ENCODE measurements at places on chromosomes 2 and 18.
A peak's percentile ranks its signal among the peaks of the same experiment; 100 is the strongest.

DNA sequence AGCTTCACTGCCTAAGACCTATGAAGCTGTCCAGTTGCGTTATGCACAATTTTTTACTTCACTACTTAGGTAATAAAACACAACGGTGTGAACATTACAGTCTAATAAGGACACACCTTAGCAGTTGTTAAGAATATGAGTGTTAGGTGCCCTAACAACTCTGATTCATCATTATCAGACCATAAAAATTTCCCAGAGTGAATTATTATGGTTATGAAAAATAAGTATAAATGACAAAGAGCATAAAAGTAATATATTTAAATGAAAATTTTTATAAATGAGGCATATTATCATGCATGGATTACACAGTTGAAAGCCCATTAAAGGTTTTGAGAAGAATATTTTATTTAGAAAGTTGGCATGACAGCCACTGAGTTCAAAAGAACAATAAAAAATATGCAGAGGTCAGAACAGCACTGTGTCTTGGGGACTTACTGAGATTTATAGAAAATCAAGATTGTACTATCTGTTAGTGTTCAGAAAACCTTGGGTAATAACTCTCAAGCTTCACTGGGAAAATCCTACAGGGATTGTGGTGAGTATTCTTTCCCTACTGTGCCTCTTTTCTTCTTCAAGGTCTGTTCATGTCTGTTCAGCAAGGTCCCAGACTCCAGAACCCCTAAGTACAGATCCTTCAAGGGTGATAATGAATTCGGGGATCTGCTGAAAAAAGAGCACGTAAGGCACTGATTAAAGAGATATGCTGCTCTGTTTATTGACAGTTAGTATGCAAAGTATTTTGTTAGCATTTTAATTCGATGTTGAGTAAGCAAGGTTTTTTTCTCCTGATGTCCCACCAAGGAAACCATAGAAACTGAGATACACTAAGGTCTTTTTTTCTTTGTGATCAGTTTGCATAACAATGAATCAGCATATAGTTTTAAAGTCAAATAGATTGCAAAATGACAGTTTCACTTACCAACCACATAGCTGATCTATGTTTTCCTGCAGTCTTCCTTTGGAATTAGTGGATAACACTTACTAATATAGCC lies 250.0 kb downstream of the DSEL start:
- peak; percentile 62 for DNase-seq

GRCh38 chr2:199457147-199458008 lies at the start of gene SATB2:
Gene SATB2 (minus strand): TSS chr2:199457939. CDS start chr2:199456037, 1,902 bp downstream.
- DNase-seq = peak; percentile 76

GRCh38 chr18:79937103-79937860 lies 14.2 kb downstream of the SLC66A2 start:
- DNase-seq = no peak

- peak; percentile 44 for DNase-seq
Observed at GRCh38 chr2:66438891-66439811, 4.2 kb downstream of the MEIS1 start.

GRCh38 chr2:208036357-208036756 lies 11.0 kb upstream of the PLEKHM3 start:
- DNase-seq = no peak

- DNase-seq = peak; percentile 41
Observed at GRCh38 chr2:67871686-67872412, 191.0 kb downstream of the C1D start.

GRCh38 chr2:137173463-137173862 lies 408.1 kb downstream of the THSD7B start:
- peak; percentile 85 for DNase-seq

GRCh38 chr2:202261531-202261930 lies 4.0 kb upstream of the NOP58 start:
- DNase-seq = no peak
